HS-5 (cell line): ENCODE measurements at places on chromosomes 13 and 19.
A peak's percentile ranks its signal among the peaks of the same experiment; 100 is the strongest.

DNA sequence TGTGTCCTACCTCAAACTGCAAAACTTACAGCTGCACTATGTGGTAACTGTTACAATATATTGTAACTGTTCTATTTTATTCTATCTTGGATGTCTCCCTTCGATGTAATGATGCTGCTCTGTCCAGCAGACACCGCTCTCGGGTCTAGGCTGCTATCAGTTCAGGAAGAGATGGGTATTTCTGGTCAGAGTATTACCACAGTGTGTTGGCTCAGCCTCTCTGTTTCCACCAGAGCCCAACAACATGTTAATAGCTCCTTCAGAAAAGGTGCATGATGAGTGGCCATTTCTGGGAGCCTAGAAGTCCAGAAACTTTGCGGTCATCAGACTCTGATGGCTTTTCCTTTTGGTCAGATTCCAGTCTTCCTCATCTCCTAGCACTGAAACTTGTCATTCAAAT lies 35.9 kb upstream of the IGFL1 start:
- no peak for DNase-seq

DNA sequence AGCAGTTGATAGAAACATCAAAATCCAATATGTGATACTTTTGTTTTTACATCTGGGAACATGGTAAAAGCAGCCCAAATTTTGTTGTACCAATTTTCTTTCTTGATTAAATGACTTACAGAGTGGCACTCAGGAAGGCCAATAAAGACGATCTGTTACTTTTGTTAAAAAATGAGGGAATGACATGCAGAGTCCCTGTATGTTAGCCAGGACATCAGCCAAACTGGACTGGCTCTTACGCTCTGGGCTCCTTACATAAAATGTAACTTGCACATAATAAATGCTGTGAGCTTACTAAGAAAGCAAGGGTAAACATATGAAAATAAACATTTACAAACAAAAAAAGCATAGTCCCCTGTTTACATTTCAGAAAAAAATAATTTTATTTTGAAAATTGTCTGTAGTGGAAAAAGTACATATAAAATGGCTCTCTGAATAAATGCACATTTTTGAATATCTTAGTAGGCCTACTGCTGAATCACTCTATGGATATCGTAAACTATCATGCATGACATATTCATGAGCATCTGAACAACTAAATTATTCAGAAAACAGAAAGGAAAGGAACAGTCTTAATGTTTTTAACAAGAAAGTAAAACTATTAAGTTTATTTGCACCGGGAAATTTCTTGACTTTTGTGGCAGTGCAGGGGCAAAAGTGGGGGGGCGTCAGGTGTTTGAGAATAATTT lies 534.5 kb downstream of the KCTD12 start:
- no peak for DNase-seq

- DNase-seq, result no peak
These were observed 12.4 kb downstream of the SLC35E1 start for GRCh38 chr19:16559780-16560276.

DNA sequence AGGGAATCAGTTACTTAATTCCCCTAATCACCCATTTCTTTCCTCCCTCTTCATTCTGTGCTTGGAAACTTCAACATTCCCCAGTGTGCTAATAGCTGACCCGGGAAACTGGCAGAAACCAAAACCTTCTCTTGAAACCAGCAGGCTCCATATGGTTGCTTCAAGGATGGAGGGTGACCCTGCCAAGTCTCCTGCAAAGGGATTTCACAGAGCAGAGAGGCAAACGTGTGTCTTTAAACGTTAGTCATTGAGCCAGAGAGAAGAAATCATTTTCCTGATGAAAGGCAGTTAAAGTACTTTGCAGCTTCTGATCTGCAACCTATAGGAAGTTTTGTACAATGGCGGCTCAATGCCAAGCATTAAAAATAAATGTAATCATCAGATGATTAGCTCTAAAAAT lies 220.9 kb downstream of the POU4F1 start:
- no peak for DNase-seq

GRCh38 chr19:45779231-45780145 lies 2.8 kb downstream of the DMPK start:
- no peak for DNase-seq

GRCh38 chr19:11528551-11529341 lies at the start of gene ECSIT:
ECSIT (minus strand) TSS chr19:11529134; CDS start chr19:11519170, 9,964 bp downstream.
- DNase-seq, result peak; percentile 99

GRCh38 chr13:20902438-20903163 lies at the start of gene XPO4:
XPO4 (minus strand) TSS chr13:20902746; CDS start chr13:20902738, 8 bp downstream.
- no peak for DNase-seq

- no peak for DNase-seq
These were observed 123.6 kb downstream of the ZAR1L start for GRCh38 chr13:32191452-32191998.

GRCh38 chr13:113905018-113905417 lies 41.1 kb upstream of the GAS6 start:
- no peak for DNase-seq

DNA sequence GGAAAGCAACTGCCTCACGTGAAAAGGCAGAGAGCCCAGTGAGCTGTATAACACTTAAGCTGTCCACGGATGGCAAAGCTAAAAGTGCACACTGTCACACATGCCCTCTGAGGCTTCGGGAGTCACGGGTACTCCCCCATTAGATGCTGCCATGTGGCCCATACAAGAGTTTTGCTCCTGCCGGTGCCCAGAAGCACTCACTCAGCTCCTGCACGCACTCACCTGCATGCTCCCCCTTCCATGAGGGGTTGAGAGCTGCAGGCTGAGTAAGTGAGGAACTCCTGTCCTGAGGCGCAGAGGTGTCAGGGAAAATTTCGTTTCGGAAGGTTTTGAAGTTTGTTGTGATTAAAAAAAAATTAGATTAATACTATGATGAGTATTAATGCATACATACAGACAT lies 939.2 kb upstream of the ATXN8OS start:
- DNase-seq, result no peak

DNA sequence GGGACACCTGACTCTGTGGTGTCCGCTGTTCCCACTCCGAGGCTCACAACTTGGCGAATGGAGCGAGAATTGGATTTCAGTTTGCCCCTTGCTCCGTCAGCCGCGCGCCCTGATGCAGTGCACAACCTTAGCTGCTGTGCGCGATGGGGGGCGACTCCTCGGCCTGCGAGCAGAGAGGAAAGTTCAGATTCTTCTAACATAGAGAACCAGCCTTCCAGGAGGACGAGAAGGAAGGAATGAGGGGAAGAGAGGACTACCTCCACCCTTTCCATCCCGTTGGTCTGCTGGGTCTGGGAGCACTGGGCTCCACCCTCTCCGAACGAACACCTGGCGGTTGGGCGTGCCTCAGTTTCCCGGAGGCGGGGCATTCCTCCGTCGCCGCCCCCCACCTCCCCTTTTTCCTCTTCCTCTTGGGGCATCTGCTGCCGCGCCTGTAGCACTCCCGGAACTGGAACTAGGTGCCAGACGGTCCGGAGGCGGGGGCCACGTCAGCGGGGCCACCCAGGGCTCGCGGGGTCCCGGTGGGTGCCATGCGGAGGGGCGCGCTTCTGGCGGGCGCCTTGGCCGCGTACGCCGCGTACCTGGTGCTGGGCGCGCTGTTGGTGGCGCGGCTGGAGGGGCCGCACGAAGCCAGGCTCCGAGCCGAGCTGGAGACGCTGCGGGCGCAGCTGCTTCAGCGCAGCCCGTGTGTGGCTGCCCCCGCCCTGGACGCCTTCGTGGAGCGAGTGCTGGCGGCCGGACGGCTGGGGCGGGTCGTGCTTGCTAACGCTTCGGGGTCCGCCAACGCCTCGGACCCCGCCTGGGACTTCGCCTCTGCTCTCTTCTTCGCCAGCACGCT lies at the start of gene KCNK6:
Gene KCNK6 (plus strand): TSS at position 425 of the 838 bp plus-strand sequence. CDS start 106 bp downstream, at position 531.
- no peak for DNase-seq

DNA sequence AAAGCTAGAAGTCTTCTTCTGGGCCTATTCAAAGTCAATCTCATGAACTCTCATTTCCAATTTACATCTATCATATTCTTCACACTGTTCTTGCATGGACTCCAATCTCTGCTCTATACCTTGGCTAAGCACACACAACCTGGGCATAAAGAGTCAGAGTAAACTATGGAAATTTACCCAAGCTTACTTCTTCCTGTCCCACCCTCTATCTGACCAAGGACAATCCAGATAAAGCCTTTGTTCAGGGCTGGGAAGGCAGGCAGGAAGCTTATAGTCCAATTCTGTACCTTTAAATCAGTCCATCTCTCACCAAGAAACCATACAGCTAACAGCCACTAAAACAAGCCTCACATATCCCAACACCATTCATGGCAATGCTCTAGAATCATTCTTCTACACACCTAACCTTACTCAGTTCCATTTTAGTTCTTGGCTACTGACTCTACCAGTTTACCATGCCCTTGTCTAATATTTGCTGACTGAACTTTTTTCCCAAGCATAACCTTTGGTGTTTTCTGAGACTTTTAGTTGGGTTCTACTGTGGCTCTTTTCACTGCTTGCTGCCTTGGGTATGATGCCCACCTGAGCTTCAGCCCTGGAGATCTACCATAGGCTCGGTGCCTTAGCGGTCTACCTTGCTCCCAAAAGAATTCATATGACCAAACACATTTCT lies 38.9 kb downstream of the N4BP2L2 start:
- no peak for DNase-seq

- no peak for DNase-seq
These were observed 65.9 kb upstream of the MCF2L start for GRCh38 chr13:112903071-112903577.

- DNase-seq, result no peak
These were observed 7.6 kb downstream of the SIGLEC11 start for GRCh38 chr19:49953416-49953815.

DNA sequence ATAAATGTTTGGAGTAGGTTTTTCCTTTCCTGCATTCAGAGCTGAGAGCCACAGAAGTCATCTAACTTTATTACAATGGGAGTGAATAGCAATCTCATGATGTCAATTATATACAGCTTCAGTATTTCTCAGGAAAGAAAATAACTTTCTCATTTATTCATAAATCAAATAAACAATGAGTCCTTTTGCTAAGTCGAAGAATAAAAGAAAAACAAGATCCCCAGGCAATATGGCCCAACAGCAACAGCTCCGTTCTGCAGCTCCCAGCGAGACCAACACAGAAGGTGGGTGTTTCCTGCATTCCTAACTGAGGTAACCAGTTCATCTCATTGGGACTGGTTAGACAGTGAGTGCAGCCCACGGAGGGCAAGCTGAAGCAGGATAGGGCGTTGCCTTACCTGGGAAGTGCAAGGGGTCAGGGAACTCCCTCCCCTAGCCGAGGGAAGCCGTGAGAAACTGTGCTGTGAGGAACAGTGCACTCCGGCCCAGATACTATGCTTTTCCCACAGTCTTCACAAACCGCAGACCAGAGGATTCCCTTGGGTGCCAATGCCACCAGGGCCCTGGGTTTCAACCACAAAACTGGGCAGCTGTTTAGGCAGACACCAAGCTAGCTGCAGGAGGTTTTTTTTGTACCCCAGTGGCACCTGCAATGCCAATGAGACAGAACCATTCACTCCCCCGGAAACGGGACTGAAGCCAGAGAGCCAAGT lies 128.2 kb downstream of the SLITRK1 start:
- no peak for DNase-seq

DNA sequence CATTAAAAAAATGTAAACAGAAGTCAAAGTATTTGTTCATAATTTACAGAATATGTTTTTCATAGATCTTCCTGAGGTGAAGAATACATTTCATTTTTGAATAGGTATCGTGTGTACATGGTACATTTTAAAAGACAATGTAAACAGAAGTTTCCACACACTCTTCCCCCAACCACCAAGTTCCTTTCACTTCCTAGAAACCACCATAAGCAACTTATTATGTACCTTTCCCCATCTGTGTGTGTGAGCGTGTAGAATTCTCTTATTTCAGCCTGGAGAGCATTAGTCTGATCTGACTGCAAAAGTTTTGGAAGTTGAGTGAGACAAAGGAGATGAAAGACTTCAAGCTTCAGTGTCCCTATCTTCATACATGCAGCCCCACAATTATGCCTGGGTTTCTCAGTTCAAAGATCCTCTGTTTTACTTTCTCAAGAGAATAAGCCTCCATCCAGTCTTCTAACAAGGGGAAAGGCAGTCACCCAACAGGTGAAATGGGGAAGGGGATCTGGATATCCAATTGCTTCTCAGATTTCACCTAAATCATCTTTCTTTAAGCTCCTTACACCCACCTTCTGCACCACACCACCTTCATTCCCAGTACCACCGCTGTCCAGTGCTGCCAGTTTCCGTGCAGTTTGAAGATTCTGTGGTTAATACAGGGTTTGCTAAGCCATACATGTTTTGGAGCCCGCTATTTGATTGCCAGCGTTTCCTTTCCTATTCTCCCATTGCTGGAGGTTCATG lies 2.1 kb downstream of the TEX30 start:
- DNase-seq, result no peak

GRCh38 chr19:18208098-18208951 lies 4.5 kb upstream of the RAB3A start:
- DNase-seq, result peak; percentile 34

GRCh38 chr19:1082928-1083816 lies 12.0 kb downstream of the POLR2E start:
- DNase-seq, result no peak

DNA sequence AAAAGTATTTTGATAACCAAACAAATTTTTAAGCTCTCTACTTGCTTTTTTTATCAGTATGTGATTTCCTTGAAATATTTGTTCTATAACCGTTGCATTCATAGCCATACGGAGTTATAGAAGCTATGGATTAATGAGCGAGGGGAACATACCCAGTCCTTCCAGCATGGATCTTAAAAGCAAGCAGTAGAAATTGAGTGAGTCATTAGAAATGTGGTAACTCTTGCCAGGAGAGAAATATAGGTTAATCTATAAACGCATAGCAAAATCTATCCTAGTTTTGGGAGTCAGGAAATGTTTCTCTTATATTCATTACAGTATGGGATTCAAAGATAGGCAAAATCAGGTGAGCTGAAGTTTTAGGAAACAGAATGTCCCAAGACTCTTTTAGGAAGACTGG lies 507.4 kb downstream of the DACH1 start:
- DNase-seq, result no peak

DNA sequence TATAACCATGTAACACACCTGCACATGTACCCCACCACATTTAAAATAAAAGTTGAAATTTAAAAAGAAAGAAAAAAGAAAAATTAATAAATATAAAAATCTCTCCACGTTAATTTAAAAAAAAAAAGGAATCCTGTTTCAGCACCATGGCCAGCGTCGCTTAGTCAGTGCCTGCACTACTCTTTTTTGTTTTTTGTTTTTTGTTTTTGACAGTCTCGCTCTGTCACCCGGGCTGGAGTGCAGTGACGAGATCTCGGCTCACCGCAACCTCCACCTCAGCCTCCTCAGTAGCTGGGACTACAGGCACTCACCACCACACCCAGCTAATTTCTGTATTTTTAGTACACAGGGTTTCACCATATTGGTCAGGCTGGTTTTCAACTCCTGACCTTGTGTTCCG lies 835.9 kb downstream of the UQCRFS1 start:
- DNase-seq, result no peak

DNA sequence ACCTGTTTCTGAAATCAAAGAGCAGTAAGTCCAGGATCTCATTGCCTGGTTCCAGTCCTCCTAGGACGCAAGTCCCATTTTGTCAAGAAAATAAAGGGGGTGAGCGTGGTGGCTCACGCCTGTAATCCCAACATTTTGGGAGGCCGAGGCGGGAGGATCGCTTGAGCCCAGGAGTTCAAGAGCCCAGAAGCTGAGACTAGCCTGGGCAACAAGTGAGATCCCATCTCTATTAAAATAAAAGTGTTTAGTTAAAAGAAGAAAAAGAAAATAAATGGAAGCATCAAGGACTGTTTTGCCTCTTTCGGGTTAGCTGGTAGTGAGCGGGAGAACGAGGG lies 344 bp upstream of the HAUS5 start:
- no peak for DNase-seq

- no peak for DNase-seq
These were observed 229.7 kb downstream of the KCTD12 start for GRCh38 chr13:76656500-76656899.
